H7 (cell line): ENCODE measurements at places on chromosomes 7 and 10.
A peak's percentile ranks its signal among the peaks of the same experiment; 100 is the strongest.

DNA sequence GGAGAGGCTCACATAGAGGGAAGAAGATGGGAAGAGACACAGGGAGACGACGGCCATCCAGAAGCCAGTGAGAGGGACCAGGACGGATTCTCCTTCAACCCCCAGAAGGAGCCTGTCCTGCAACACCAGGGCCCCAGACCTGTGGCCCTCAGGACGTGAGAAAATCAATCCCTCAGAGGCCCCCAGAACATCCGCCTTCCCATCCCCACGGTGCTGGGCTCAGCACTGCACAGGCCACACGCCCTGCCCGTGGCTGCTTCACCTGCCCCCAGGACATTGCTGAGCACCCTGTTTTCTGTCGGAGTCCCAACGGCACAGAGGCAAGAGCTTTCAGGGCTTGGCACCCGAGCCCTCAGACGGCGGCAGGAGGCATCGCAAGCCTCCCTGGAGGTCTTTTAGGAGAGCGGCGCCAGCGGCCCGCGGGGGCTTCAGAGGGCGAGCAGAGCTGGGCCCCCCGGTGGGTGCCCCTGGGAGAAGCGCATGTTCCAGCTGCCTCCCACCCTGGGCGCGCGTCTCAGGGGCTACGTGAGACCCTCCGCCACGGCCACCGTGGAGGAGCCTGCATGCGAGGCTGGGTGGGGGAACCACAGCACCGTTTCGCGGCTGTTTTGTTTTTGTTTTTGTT lies 42.8 kb downstream of the PDGFA start:
- DNase-seq, result peak; percentile 57

DNA sequence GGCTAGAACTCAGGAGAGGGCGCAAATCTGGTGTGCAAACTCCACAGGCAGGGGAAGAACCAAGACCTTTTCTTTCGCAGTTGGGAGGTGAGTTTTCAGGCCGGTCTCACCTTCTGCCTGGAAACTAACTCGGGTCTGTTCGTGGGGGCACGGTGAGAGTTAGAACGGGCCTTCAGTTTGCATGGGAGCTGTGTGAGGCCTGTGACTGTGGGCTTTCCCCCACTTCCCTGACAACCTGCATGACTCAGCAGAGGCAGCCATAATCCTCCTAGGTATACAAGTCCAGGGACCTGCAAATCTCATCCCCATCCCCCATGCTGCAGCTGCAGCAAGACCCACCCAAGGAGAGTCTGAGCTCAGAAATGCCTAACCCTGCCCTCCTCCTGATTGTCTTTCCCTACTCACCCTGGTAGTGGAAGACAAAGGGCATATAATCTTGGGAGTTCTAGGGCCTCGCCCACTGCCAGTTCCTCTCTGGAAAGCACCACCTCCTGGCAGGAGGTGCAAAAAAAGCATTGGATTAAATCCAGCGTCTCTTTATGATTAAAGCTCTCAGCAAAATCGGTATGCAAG lies 194.9 kb upstream of the ETV1 start:
- DNase-seq, result no peak

DNA sequence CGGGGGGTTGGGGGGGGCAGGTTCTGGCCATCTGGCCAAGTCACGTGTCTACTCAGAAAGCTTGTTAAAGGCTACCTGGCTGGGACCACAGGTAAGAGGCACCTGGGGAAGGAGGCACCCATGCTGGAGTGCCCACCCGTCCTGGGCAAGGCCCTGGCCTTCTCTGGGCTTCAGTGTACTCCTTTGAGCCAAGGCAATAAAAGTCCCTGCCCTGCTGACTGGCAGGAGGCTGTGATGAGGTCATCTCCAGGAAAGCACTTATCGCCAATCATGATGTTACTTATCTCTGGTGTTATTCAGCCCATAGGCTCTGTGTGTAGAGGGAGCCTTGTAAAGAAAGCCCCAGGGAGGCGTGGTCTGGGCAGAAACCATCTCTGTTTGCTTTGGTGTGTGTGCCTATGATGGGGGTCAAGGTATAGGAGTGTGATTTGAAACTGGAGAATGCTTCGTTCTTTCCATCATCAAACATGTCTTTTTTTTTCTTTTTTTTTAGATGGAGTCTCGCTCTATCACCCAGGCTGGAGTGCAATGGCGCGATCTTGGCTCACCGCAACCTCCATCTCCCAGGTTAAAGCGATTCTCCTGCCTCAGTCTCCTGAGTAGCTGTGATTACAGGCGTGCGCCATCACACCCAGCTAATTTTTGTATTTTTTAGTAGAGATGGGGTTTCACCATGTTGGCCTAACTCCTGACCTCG lies 2.5 kb upstream of the CLDN4 start:
- no peak for DNase-seq

GRCh38 chr10:95388109-95388471 lies 97.3 kb upstream of the PDLIM1 start:
- DNase-seq, result no peak

DNA sequence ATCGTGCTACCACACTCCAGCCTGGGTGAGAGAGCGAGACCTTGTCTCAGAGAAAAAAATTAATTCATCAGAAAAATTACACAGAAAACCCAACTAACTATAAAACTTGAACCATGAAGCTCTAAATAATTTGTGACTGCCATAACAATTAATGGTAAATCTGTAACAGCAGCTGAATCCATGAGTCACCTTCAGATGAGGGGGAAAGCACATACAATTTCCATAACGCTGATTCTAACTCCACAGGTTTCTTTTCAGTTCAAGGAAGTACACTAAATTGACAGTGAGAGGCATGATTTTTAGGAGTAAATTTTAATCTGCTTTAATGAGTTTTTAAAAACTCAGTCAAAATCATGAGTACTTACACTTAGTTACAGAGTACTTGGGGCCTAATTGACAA lies 120.1 kb upstream of the NOBOX start:
- DNase-seq, result no peak

- no peak for DNase-seq
Observed at GRCh38 chr7:96040250-96040772, 268.0 kb downstream of the DYNC1I1 start.

GRCh38 chr7:134985894-134986362 lies 380 bp upstream of the AGBL3 start:
- no peak for DNase-seq

DNA sequence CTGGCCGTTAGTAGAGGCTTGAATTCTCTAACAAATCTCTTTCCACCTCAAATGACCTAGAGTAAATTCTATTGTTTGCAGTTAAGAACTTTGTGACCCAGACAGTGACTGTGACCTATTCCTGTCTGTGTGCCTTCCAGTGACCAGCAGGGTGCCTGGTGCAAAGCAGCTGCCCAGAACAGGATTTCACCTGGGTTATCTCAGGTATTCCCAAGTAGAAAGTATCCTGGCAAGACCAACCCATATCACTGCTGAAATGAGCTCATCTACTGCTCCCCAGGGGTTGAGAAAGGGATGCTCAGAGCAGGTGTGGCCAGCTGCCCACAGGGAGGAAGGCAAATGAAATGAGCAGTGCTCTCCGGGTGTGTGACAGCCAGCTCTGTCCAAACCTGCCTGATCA lies 2.1 kb upstream of the MSMB start:
- no peak for DNase-seq
